ENCODE measurements at places on chromosomes 6 and 20.
A peak's percentile ranks its signal among the peaks of the same experiment; 100 is the strongest.

DNA sequence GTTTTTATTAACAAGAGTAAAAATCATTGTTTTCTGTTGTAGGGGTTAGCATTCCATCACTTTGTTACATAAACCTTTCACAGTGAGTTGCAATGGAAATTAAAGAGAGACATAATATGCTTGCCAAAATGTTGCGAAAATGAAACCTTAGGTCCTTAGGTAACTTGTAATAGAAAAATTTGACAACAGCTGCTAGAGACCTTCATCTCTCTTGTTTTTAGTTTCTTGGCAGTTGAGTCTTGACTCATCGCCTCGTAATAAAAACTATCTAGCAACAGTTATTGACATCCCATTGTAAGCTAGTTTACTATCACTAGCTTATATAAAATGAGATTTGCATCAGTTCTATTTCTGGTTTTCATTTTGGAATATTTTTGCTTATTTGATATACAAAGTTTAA, 179.0 kb upstream of the MMS22L start:
- no peak for DNase-seq

GRCh38 chr20:6618051-6618450, 149.4 kb upstream of the BMP2 start:
- no peak for DNase-seq

- DNase-seq: no peak
Observed at GRCh38 chr6:154306696-154307095, 49.9 kb downstream of the IPCEF1 start.

DNA sequence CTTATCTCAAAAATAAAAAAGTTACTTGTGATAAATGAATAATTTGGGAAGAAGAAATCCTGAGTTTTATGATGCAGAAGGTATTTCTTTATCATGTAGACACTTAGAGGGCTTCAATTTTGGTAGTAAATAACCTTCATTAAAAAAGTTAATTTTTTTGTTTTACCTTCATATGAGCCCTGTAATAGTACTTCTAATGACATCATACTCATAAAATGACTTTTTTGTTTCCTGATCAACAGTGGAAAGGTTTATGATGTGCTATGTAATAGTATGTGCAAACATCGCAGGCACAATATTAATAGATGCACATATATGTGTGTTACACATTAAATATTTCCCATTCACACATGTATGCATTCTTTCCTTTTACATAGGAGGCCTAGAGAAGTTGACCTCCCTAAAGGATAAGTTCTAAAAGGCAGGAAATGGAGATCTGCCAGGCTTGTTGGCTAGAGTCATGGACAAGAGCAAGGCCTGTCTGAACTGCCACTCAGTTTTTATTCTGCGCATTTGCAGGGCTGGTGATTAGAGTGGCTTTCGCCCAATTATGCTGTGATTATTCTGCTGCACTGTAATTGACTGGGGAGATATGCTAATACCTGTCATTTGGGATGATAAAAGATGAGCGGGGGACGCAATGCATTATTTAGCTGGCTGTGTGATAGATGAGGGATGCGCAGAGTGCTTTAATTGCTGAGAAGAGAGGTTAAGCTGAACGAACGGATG, 272.6 kb downstream of the TMEM242 start:
- no peak for DNase-seq

DNA sequence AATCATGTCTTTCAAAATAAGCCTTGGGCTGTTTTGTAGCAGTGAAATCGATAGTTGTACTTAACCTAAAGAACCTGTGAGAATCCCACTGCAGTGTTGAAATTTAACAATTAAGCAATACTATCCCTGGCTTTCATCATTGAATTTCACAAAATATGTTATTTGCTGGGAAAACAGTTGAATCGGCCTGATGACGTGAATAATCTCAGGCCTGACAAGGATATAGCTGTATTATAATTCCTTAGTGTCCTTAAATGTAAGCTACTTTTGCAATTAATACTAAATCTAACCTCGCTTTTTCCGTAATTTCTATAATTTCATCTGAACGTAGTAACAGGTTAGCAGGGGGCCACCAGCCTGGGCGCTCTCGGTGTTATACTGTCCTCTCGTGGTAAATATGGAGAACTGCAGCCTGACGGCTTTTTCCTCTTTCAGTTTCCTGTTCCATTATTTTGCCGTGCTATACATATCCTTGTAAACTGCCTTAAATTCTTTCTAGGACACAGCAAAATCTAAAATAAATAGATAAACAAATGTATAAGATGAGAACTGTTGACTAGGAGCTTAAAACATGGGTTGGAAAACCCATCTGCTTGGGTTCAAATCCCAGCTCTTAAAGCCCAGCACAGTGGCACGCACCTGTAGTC, 24.0 kb downstream of the MTFR2 start:
- DNase-seq: peak; percentile 39

- DNase-seq: peak; percentile 63
Observed at GRCh38 chr20:9912858-9913434, 74.1 kb upstream of the PAK5 start.

GRCh38 chr6:38216451-38216850, 396.9 kb downstream of the ZFAND3 start:
- no peak for DNase-seq

DNA sequence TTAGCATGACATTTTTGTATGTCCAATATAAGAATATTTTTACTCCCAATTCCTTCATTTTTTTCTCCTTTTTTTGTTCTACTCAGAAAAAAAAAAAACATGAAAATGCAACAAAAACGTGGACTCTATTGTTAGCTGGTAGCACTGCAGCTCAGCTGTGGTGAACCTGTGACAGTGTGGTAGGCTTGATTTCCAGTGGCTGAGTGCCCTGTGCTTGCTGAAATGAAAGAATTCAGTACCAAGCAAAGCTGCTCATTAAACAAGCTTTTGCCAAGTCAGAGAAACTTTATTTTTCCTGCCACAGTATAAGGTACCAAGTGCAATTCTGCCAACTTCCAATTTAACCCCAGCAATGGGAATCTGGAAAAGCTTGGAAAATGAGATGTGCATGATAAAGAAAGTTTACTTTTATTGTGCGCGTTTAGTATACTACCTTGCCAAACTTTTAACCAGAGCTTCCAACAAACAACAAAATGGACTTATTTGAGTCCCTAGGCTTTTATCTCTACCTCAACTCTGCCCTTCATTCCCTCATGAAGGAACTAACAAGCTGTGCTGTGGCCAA, 215.2 kb downstream of the SLC35F1 start:
- DNase-seq: no peak

- peak; percentile 35 for DNase-seq
Observed at GRCh38 chr20:12970372-12970821, 38.4 kb upstream of the SPTLC3 start.

GRCh38 chr6:159978291-159979135, 9.6 kb downstream of the IGF2R start:
- DNase-seq: peak; percentile 73

DNA sequence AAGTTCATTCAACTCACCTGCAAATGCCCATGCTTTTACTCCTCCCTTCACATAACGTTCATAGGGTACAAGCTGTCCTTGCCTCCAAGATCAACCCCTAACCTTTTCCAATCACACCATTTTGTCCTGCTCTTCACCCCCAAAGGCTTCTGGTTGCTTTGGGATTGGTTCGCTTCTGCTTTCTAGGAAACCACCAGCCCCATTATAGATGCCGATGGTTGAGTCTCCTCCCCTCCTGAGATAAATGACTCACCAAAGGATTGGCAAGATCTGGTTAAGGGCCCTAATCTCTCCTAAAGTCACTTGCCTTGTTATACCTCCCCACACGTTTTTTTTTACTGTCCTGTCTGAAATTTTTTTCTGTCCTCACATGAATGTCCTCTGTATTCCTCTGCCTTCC, 311.4 kb downstream of the HACE1 start:
- no peak for DNase-seq

- no peak for DNase-seq
Observed at GRCh38 chr20:46073443-46073842, 16.3 kb downstream of the NCOA5 start.

GRCh38 chr20:17611290-17611539, 41.3 kb downstream of the DSTN start:
- no peak for DNase-seq

DNA sequence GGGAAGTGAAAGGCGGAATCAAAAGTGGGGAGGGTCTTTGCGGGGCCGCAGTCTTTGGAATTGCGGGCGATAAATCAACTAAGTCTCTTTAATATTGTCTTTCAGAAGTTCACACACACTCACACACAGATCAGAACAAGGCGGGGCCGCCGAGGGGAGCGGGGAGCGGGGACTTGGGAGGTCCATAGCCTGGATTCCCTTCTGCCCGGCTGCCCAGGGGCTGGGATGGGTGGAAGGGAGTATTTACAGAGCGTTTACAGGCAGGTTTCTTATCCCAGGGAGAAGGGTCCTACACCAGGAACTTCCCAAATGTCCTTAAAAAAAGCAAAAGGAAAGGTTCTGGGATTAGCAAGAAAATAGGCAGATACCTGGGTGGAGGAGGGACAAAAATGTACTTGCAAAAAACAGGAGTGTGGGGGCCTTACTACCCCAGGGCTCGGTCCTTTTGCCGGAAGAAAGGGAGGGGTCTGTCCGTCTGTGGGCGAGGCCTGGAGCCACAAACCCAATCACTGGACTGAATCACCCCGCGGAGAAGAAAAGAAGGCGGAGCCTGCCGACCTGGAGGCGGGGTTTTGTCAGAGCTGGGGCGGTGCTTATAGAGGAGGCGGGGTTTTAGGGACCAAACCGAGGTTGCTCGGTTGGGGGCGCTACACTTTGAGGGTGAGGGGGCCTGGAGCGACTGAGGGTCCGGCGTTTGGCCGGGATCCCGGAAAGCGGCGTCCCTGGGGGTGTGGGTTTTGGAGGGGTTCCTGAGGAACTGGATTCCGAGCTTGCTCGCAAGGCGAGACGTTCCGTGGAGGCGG, 3.2 kb downstream of the PRRT1 start:
- DNase-seq: no peak

Data from MM.1S (cell line).